ENCODE measurements at places on chromosomes 1 and 21. TPM values are rescaled to one million over a fixed set of nuclear protein-coding genes. Genes with fewer than 3 reads are reported as not detected.

SYPL2 gene
- under 0.01 TPM for total RNA-seq

S100A7A gene
- total RNA-seq = not detected

BCL2L15 gene
- under 0.01 TPM for total RNA-seq

AHCYL1 gene
- 76.0 TPM for total RNA-seq

TP73 gene
- not detected for total RNA-seq

BCAN gene
- not detected for total RNA-seq

COPA gene
- 377 TPM for total RNA-seq

TMPRSS15 gene
- not detected for total RNA-seq

ATF6 gene
- 17.6 TPM for total RNA-seq

PGLYRP4 gene
- total RNA-seq = not detected

AKR1A1 gene
- total RNA-seq = 122 TPM

CYP4B1 gene
- not detected for total RNA-seq

IRF6 gene
- 2.9 TPM for total RNA-seq

XCL2 gene
- not detected for total RNA-seq

FAM167B gene
- 0.18 TPM for total RNA-seq

HCRTR1 gene
- total RNA-seq = not detected

PLA2G4A gene
- total RNA-seq = 4.4 TPM

DISC1 gene
- 6.1 TPM for total RNA-seq

ANKRD35 gene
- total RNA-seq = 1.1 TPM

CYP4A11 gene
- total RNA-seq = not detected

C1orf210 gene
- total RNA-seq = not detected

RYR2 gene
- total RNA-seq = not detected

DMRTA2 gene
- not detected for total RNA-seq

C1orf122 gene
- 2.0 TPM for total RNA-seq

LCE3D gene
- total RNA-seq = not detected

CFAP141 gene
- total RNA-seq = not detected

FMOD gene
- 0.18 TPM for total RNA-seq

TCHHL1 gene
- not detected for total RNA-seq

KDF1 gene
- not detected for total RNA-seq

G0S2 gene
- 0.36 TPM for total RNA-seq

HNRNPCL1 gene
- total RNA-seq = not detected

C1orf198 gene
- 74.4 TPM for total RNA-seq

IPP gene
- 10.6 TPM for total RNA-seq

LCE2C gene
- not detected for total RNA-seq

PTPN22 gene
- 0.28 TPM for total RNA-seq
